ENCODE measurements at places on chromosomes 13 and 19. TPM values are rescaled to one million over a fixed set of nuclear protein-coding genes. Genes with fewer than 3 reads are reported as not detected.

The ATXN8OS gene
- not detected for total RNA-seq

The LRRC63 gene
- total RNA-seq: not detected

The SIGLEC7 gene
- 1.7 TPM for total RNA-seq

- no peak for DNase-seq
These were observed 2.8 kb downstream of the KLF1 start for GRCh38 chr19:12884202-12884601.

DNA sequence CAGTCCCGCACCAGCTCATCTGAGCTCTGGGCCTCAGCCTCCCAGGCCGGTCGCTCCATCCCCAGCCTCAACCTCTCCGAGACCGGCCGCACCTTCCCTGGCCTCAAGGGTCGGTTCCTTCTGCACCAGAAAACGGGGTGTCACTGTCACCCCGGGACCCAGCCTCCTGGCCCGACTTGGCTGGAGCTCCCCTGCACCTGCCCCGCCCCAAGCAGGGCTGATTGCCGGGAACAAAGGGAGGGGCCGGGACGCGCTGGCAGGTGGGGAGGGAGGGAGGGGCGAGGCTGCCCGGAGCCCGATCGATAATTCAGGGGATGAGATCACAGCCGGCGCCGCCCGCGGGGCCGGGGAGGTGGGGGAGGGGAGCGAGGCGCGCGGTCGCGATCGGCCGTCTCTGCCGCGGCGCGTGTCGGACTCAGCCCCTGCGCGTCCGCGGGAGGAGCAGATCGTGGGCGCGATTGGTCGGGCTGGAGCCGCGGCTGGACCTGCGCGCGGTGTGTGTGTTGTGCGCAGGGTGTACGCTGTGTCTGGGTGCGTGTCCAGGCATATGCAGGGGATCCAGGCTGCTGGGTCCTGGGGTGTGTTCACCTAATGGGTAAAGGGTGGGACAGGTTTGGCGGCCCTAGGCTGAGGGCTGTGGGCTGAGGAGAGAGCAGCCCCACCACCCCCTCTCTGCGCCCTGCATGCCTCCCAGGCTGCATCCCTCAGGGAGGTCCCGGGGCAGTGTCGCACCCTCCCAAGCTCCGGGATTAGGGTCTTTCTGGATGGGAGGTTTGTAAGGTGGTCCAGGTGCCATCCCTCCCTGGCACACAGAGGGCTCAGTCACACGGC lies 1.1 kb upstream of the SHC2 start:
- DNase-seq: no peak

DNA sequence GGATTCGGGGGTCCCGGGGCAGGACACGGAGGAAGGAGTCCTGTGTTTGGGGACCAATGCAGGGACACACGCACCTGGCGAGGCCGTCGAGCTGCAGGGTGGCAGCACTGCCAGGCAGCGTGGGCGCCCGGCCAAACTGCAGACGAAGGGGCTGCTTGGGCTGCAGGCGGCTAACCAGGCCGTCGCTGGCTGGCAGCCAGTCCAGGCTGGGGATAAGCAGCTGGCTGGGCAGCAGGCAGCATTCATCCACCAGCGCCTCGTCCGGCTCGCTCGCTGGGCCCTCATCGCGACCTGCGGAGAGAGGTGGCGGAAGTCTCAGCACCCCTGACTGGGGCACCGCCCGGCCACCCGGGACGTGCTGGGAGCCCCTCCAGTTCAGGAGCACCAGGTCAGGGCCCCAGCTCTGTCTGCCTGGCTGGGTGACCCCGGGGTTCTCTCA lies 11.5 kb downstream of the CFD start:
- DNase-seq: no peak

The GCDH gene
- 58.3 TPM for total RNA-seq

GRCh38 chr13:36850790-36851438 lies 31.9 kb downstream of the RFXAP start:
- no peak for DNase-seq

The CEACAM3 gene
- not detected for total RNA-seq

The ZSCAN4 gene
- not detected for total RNA-seq

DNA sequence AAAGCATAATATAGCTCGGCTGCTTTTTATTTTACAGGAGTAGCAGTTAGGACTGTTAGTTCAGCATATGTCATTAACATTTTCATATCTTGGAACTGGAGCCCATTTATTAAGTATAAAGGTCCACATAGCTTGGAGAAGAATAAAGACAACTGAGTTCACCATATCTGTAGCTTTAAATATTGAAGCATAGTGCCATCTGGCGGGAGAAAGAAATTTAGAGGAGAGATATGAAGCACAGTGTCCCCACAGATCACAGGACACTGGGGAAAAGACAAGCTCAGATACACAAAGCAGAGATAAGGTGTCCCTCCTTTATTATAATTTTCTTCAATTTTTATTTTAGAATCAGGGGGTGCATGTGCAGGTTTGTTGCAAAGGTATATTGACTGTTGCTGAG lies 104.7 kb upstream of the FREM2 start:
- DNase-seq: no peak

The RXFP2 gene
- not detected for total RNA-seq

DNA sequence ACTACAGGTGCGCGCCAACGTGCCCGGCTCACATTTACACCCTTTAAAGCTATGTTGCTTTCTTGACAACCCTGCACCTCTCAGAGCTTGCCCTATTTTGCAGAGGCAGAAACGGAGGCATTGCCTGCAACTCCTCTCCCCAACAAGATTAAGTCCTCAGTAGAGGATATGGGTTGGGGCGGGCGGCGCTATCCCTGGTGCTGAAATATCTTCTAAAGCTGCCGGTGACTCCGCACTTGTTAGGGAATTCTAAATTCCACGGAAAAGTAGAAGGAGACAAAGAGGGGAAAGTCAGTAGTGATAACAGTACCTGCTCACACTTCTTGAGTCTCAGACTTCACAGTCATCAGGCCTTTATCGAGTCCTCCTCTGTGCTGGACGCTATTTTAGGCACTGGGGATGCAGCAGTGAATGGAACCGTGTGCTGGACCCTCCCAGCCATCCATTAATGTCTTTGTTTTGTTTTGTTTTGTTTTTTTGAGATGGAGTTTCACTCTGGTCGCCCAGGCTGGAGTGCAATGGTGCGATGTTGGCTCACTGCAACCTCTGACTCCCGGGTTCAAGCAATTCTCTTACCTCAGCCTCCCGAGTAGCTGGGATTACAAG lies 18.0 kb downstream of the SLC5A5 start:
- no peak for DNase-seq

The KL gene
- 1.4 TPM for total RNA-seq

GRCh38 chr19:44745341-44745831 lies 3.1 kb upstream of the BCL3 start:
- DNase-seq: peak; percentile 84

The SIGLEC8 gene
- 0.26 TPM for total RNA-seq

GRCh38 chr13:49412749-49413148 lies 31.1 kb downstream of the CAB39L start:
- no peak for DNase-seq

- DNase-seq: no peak
These were observed 38.3 kb downstream of the AP1M1 start for GRCh38 chr19:16235811-16236652.

The ANO8 gene
- 5.2 TPM for total RNA-seq

DNA sequence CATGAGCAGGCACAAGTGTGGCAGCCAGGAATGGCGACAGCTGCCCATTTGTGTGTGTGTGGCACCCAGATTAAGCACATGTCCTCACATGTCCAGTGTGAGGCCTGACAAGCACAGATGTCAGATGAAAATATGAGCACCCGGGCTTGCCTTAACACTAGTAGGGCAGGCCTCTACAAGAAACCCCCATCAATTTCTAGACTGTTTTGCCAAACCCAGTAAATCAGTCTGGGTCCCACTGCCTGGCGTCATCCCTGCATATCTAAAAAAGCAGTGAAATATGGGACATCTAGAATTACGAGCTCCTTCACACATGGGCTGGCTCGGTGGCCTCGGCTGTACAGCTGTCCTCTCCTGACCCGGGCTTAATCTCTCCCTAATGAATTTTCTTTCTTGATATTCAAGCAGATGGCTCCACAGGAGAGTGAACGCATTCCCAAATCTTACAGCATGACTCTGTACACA lies 432.7 kb downstream of the FOXO1 start:
- DNase-seq: no peak

- DNase-seq: no peak
These were observed 33.1 kb downstream of the HPN start for GRCh38 chr19:35074426-35075201.

GRCh38 chr19:46723023-46723461 lies 6.1 kb upstream of the PRKD2 start:
- no peak for DNase-seq

The ARHGAP35 gene
- total RNA-seq: 76.5 TPM

GRCh38 chr19:10269333-10270179 lies 1.4 kb upstream of the ICAM1 start:
- peak; percentile 93 for DNase-seq

The RASIP1 gene
- total RNA-seq: 22.9 TPM

DNA sequence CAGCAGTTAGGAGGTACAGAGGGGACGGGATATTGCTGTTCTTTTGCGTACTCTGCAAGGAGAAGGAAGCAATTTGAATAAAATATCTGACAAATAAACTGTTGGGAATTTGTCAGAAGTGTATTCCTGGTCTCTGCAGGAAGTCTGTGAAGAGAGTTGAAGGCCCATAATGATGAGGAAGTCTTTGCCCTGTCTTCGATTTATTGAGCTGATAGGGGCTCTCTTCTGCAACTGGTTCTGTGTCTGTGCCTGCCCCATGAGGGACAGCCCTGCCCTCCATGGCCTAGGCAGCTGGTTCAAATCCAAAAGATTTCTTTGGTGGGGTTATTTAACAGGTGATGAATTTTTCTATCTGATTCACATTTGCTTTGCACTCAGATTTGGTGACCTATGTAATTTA lies 339.7 kb upstream of the EDNRB start:
- no peak for DNase-seq

- DNase-seq: no peak
These were observed 6.9 kb upstream of the ATF5 start for GRCh38 chr19:49921871-49922795.

The CYSLTR2 gene
- 4.1 TPM for total RNA-seq

The CCDC194 gene
- total RNA-seq: not detected

The PRX gene
- total RNA-seq: 4.8 TPM

GRCh38 chr13:110506859-110507566 lies 54.5 kb downstream of the RAB20 start:
- peak; percentile 79 for DNase-seq

All from right atrium auricular region (tissue), 2 donors.